Right lobe of liver (tissue), 6 donors: ENCODE measurements at places on chromosomes 12 and 14.

DNA sequence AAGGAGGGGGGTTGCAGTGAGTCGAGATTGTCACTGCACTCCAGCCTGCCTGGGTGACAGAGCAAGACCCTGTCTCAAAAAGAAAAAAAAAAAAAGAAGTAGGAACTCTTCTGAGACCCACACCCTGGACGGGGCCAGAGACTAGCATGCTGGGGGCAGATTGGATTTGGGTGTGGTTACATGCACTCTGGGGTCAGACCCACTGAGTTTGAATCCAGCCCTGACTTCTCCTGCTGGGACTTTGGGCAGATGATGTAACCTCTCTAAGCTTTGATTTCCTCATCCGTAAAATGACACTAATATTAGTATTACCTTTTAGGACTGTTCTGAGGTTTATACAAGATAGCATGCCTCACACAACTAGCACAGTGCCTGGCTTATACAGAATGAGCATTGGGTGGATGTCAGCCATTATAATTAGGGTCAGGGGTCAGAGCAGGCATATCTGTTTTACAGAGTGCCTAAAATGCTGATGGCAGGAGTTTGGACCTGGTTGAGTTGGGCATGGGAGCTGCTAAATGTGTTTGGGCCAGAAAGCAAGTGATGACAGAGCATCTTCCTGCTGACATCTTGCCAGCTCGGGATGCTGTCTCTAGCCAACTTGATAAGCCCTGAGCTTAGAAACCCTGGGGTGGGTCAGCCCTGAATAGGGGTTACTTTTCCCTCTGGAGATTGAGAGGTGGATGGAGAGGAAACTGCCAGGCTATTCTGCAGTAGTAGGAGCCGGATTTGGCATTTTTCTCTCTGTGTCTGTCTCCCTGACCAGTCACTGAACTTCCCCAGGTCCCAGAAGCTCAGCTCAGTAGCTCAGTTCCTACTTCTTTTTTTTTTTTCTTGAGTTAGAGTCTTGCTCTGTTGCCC lies 15.5 kb downstream of the TPCN1 start:
- H3K27ac ChIP-seq: peak overlapping the region; percentile 51
- peaks cover 24% of the 10 kb centered on the region for H3K36me3 ChIP-seq
- no peaks in the 10 kb centered on the region for H3K27me3 ChIP-seq
- peaks cover 47% of the 10 kb centered on the region for H3K4me1 ChIP-seq
- peak; percentile 70 for DNase-seq
- H3K4me3 ChIP-seq: no peak overlapping the region

DNA sequence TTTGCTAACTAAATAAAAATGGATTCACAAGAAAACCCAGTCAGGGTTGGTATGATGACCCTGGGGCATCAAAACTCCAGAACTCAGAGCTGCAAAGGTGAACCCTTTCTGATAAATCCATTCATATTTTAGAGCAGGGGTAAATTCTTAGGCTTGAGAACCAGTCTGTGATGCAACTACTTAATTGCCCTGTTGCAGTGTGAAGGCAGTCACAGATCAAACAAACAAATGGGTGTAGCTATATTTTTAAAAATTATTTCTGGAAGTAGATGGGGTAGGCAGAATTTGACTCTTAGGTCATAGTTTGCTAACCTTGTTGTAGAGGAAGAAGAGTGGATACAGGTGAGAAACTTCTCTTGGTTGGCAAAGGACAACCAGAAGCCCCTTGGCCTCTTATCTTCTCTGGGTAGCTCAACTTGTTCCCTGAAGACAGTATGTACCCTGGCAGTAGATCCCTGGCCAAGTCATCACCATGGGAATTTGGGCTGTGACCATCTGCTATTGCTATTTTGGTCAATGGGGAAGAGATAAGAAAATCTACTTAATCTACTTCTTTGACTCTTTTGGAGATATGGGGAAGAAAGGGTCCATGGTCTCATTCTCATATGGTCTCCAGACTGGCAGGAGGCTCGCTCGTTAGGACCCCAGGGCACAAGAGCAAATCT lies 216.1 kb downstream of the PPM1H start:
- H3K27me3 ChIP-seq: no peaks in the 10 kb centered on the region
- no peaks in the 10 kb centered on the region for H3K4me1 ChIP-seq
- no peak for DNase-seq

GRCh38 chr14:96999654-97000155 lies 202.5 kb downstream of the VRK1 start:
- DNase-seq: no peak
- no peaks in the 10 kb centered on the region for H3K27me3 ChIP-seq
- H3K4me3 ChIP-seq: no peak overlapping the region
- no peak overlapping the region for H3K27ac ChIP-seq
- H3K36me3 ChIP-seq: no peaks in the 10 kb centered on the region
- H3K4me1 ChIP-seq: no peaks in the 10 kb centered on the region

DNA sequence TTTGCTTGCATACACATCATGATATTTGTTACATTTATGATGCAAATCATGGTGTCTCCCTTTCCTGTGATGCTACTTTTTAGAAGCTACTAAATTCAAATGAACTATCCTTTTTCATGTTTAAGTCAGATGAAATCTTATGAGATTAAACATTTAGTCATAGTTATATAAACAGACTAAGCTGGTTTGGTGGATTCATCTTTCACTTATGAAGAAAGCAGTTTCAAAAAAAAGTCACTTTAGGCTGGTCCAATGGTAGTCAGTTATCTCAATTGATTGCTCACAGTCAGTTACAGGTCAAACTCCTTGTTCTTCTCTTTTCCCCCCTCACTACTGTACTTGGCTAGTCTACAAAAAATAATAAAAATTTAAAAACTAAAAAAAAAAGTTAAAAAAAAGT lies 19.7 kb downstream of the SYCP3 start:
- H3K27ac ChIP-seq: no peak overlapping the region
- H3K4me1 ChIP-seq: peaks cover 9% of the 10 kb centered on the region
- H3K36me3 ChIP-seq: peaks cover 4% of the 10 kb centered on the region
- no peak for DNase-seq
- no peak overlapping the region for H3K4me3 ChIP-seq
- no peaks in the 10 kb centered on the region for H3K27me3 ChIP-seq

DNA sequence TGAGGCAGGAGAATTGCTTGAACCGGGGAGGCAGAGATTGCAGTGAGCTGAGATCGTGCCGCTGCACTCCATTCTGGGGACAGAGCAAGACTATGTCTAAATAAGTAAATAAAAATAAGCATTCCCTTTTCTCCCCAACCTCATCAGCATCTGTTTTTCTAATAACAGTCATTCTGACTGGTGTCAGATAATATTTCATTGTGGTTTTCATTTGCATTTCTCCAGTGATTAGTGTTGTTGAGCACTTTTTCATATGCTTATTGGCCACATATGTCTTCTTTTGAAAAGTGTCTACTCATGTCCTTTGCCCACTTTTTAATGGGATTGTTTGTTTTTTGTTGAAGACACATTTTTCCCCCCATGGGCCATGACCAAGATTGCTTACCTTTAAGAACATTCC lies 243.2 kb downstream of the ADAMTS20 start:
- H3K27me3 ChIP-seq: no peaks in the 10 kb centered on the region
- H3K4me1 ChIP-seq: no peaks in the 10 kb centered on the region
- no peak overlapping the region for H3K27ac ChIP-seq
- no peaks in the 10 kb centered on the region for H3K36me3 ChIP-seq
- no peak for DNase-seq
- H3K4me3 ChIP-seq: no peak overlapping the region

DNA sequence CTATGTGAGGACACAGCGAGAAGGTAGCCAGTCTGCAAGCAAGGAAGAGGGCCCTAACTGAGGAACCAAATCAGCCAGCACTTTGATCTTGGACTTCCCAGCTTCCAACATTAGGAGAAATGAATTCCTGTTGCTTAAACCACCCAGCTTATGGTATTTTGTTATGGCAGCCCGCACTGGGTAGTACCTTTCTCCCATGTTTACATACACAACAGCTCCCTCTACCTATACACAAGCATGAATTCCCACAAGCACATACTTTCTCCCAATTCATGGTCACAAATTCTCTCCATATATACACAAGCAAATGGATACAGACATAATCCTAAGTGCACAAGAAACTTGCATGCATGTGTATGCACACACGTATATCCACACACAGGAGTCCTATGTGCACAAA lies 7.4 kb downstream of the ITGB7 start:
- no peak for DNase-seq
- no peak overlapping the region for H3K4me3 ChIP-seq
- no peaks in the 10 kb centered on the region for H3K4me1 ChIP-seq
- no peaks in the 10 kb centered on the region for H3K27me3 ChIP-seq
- no peaks in the 10 kb centered on the region for H3K36me3 ChIP-seq
- H3K27ac ChIP-seq: no peak overlapping the region

DNA sequence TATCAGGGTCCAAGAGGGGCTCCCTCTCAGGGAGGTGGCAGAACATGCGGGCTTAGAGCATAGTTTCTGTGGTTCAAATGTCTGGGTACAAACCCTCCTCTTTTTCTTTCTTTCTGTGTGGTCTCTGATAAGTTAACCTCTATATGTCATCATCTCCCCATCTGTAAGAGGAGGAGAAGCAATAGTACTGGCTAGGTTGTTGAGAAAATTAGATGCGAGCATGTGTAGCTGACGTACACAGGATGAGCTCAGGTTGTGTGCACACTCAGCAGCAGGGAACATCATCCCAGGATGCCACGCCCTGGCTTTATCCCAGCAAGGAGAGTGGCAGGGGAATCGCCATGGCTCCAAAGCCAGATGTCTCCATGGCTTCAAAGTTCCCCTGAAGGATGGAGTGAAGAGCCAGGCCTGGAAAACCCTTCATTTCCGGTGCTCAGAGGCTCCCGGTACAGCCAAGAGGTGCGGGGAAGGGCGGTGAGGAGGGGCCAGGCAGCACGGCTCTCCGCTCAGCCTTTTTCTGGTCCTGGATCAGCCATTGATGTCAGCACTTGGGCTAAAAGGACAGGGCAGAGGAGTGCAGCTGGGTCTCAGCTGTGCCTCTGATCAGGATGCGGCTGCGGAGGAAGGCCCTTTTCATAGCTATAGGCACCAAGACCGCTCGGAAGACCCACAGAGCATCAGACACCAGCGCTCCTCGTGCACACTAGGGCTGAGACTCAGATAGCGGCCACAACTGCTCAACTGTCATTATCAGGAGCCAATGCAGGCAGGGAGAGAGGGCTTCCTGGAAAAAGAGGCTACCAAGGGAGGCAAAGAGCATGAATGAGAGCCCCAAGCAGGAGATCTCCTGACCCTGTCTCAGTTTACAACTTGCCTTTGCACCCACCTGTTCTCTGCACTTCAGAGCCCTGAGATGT lies 41.5 kb downstream of the ARL6IP4 start:
- H3K4me1 ChIP-seq: no peaks in the 10 kb centered on the region
- H3K27me3 ChIP-seq: no peaks in the 10 kb centered on the region
- no peaks in the 10 kb centered on the region for H3K36me3 ChIP-seq
- no peak overlapping the region for H3K27ac ChIP-seq
- no peak overlapping the region for H3K4me3 ChIP-seq
- DNase-seq: no peak

- DNase-seq: no peak
- no peaks in the 10 kb centered on the region for H3K36me3 ChIP-seq
- H3K4me1 ChIP-seq: no peaks in the 10 kb centered on the region
- H3K27ac ChIP-seq: no peak overlapping the region
- no peaks in the 10 kb centered on the region for H3K27me3 ChIP-seq
These were observed 124.8 kb downstream of the HMGA2 start for GRCh38 chr12:65949009-65949623.

- H3K4me3 ChIP-seq: no peak overlapping the region
- H3K36me3 ChIP-seq: no peaks in the 10 kb centered on the region
- no peaks in the 10 kb centered on the region for H3K4me1 ChIP-seq
- DNase-seq: no peak
These were observed 112.5 kb downstream of the FBXL14 start for GRCh38 chr12:1481906-1482305.

GRCh38 chr12:63942464-63943241 lies 98.2 kb downstream of the SRGAP1 start:
- H3K27me3 ChIP-seq: no peaks in the 10 kb centered on the region
- no peaks in the 10 kb centered on the region for H3K36me3 ChIP-seq
- no peak for DNase-seq
- H3K27ac ChIP-seq: no peak overlapping the region
